ENCODE measurements at places on chromosomes 2 and 18.
A peak's percentile ranks its signal among the peaks of the same experiment; 100 is the strongest.

GRCh38 chr2:70118798-70119454, 31.6 kb downstream of the PCBP1 start:
- no peak for DNase-seq

- no peak for DNase-seq
These were observed 23.1 kb upstream of the SLC66A3 start for GRCh38 chr2:11132036-11132671.

DNA sequence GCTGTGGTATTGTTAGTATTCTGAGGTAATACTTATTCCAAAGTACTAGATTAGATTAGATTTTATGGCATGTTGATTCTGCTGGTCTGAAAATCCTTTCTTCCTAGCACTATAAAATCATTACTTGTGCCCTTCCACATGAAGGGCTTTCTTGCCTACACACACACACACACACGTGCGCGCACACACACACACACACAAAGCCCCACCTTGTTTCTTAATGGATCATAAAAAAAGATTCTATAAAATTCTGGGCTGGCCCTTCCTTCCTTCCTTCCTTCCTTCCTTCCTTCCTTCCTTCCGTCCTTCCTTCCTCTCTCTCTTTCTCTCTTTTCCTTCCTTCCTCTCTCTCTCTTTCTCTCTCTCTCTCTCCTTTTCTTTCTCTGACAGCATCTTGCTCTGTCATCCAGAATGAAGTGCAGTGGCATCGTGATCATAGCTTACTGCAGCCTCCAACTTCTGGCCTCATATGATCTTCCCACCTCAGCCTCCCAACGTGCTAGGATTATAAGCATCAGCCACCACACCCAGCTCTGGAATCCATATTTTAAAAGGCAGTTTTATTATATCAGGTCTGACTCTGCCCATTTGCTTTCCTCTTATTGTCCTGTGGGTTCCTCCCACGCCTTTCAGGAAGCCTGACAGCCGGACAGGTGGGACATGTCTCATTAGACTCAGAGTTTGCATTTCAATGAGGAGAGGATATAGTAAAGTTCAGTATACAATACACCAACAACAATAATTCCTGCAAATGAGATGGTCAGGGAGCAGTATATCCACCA, 321.1 kb downstream of the PIK3C3 start:
- DNase-seq = no peak

- DNase-seq = no peak
These were observed 14.1 kb downstream of the KLF11 start for GRCh38 chr2:10057231-10058107.

DNA sequence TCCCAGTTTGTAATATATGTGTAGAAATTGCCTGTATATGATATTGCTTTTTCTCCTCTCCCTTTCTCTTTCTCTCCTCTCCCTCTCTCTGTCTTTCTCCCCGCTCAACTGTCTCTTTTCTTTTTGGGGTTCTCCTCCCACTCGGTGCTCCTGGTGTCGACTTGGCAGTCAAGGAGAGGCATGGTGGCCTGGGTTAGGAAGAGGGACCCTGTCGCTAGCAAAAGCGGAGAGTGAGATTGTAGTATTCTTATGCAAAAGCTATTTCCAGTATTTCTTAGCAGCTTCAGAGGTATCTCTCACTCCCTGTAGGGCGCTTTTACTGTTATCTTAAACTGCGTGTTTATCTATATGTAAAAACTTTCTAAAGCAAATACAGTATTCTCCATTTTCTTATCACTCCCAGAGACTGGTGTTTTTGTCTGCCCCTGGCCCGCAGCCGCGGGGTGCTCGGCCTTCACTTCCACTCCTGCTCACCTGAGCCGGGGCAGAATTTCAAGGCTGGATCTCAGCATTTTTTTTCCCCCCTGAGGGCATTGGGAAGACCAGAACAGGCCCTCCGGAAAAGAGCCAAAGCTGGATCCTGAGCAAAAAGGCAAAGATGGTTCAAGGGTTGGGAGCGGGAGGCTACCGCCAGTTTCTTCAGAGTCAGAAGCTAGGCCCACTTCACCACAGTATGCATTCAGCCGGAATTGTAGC, 4.3 kb downstream of the SIX3 start:
- no peak for DNase-seq

- DNase-seq = no peak
These were observed 1117.6 kb upstream of the SLC39A10 start for GRCh38 chr2:194539425-194539824.

DNA sequence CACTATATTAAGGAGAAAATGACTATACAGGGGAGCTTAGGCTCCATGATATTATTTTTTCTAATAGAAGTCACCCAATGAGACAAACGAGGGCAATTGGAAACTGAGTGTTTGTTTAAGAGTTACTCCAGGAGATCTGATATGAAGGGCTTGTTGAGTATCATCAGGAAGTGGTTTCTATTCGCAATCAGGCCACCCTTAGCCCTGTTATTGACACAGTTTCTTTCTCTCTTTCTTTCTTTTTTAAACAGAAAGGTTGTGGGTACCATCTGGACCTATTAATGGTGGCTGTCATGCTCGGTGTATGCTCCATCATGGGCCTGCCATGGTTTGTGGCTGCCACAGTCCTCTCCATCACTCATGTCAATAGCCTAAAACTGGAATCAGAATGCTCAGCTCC, 117.3 kb downstream of the DPP4 start:
- DNase-seq = no peak

DNA sequence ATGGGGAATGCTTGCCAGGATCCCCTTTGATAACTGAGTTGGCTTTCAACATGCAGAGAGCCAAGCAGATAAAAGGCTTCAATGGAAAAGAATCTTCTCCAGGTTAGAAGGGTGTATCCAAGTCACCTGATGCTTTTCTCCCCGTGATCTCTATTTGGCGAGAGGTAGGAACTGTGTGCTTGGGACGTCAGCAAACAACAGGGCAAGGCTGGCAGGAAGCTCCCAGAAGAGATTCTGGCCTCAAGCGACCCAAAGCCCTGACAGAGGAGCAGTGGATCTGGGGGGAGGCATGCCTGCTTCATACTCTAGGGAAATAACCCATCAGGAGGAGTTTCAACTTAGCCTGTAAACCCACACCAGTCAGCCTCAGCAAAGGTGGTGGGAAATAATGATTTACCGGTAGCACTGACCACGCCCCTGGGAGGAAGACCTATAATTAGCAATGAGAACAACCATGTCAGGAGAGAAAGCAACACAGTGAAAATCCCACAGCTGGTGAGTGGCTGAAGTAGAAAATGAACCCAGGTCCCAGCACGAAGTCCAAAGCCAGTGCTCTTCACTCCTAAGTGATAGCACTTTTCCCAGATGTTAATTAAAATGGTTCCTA, 76.3 kb upstream of the SEC11C start:
- DNase-seq = no peak

DNA sequence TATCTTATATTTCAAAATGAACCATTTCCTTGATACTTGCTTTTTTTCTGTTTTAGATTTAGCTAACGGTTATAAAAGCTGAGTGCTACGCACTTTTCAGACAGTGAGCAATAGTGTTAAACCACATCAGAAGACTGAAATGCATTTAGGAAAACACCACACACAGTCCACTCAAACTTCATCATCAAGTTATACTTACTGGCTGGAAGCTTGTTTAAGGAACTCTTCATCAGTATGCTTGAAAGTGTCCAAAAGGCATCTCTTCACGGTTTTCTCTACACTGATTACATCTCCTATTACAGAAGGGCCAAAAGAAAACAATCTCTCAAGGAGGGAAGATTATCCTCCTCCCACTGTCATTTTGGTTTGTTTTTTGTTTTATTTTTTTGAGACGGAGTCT, 19.7 kb downstream of the ILKAP start:
- no peak for DNase-seq

DNA sequence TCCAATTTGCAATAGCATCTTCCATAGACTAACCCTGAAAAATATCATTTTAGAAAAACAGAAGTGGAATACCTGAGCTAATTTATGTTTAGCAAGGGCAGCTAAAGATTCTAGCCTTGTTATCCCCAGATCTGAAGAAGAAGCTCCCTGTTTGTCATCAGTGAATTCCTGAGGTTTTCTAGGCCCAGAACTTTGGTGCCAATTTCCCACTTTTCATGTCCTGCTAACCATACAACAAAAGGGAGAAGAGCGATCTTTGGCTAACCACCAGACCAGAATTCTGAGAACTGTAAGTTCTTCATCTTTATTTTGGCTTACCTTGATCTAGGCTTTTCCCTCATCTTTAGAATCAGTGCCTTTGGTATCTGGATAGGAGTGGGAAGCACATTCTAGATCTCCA, 51.3 kb upstream of the RASGRP3 start:
- DNase-seq = no peak

DNA sequence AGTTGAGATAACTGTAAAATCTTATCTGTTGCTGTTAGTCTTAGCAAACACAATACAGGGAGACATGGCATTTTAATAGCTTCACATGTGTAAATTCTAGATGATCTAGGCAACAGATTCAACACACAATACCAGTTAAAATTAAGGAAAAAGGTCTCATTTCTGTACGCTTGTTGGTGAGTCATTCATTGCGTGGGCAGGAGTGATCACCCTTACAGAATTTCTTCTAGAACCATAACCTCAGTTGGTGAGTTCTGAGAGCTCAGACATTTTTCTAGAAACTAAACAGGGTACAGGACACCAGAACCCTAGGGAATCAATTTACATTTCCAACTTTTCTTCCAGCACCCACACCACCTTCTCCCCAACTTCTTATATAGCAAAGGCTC, 81.9 kb downstream of the SLC8A1 start:
- no peak for DNase-seq

- no peak for DNase-seq
These were observed 33.4 kb upstream of the CLASP1 start for GRCh38 chr2:121682396-121683298.

GRCh38 chr18:57095884-57096283, 51.0 kb upstream of the BOD1L2 start:
- DNase-seq = no peak

- DNase-seq = peak; percentile 7
These were observed 35.4 kb downstream of the KCNK3 start for GRCh38 chr2:26727641-26728561.

DNA sequence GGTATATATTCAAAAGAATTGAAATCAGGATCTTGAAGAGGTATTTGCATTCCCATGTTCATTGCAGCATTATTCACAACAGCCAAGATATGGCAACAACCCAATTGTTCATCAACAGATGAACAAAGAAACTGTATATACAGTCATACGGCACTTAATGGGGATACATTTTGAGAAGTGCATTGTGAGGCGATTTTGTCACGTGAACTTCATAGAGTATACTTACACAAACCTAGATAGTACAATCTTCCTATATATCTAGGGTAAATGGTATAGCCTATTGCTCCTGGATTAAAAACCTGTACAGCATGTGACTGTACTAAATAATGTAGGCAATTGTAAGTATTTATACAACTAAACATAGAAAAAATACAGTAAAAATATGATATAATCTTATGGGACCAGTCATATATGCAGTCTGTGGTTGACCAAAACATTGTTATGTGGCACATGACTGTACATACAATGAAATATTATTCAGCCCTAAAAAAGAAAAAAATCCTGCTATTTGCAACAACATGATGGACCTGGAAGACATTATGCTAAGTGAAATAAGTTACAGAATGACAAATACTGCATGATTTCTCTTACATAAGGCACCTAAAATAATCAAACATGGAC, 9.2 kb upstream of the BBS5 start:
- no peak for DNase-seq

DNA sequence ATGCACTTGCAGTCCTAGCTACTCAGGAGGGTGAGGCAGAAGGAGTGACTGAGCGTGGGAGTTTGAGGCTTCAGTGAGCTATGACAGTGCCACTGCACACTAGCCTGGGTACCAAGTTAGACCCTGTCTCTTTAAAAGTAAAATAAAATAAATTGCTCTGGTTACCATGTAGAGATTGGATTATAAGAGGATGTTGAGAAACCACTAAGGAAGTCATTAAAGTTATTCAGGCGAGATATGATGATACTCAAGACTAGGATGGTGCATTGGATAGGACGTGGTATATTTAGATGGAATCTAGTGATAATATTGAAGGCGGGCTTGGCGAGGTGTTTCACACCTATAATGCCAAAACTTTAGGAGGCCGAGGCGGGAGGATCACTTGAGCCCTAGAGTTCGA, 50.6 kb downstream of the BMPR2 start:
- no peak for DNase-seq

GRCh38 chr2:229888031-229888430, 33.8 kb downstream of the TRIP12 start:
- no peak for DNase-seq

All from stimulated activated CD4-positive, alpha-beta T cell treated with anti-CD3 and anti-CD28 coated beads, Interleukin-2, amount 100 ng/mL, for 48 hours (primary cell).